ENCODE measurements at places on chromosomes 3 and 15.

DNA sequence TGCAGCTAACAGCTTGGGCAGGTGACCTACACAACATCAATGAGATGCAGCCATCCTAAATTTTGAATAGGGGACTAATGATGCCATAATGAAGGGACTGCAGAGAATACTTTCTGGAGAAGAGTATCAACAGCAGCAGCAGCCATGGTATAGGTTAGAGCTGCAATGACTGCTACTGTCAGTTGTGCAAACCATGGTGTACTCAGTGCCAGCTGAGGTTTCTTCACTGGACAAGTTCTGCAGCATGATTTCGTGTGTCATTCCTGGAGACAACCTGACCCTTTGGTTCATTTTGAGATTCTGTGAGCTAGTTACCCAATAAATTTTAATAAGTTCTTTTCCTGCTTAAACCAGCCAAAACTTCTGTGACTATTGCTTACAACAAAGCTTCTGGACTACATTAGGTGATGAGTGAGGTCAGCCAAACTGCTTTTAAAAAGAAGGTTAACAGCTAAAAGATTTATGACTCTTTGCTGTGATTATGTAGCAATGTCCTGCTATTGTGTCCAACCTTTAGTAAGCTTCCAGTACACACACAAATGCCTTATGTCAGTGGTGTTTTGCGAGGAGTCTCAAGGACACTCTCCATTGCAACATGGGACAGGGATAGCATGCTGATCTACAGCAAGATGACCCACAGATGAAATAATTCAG lies 4.8 kb upstream of the DAZL start:
- no peak for DNase-seq

DNA sequence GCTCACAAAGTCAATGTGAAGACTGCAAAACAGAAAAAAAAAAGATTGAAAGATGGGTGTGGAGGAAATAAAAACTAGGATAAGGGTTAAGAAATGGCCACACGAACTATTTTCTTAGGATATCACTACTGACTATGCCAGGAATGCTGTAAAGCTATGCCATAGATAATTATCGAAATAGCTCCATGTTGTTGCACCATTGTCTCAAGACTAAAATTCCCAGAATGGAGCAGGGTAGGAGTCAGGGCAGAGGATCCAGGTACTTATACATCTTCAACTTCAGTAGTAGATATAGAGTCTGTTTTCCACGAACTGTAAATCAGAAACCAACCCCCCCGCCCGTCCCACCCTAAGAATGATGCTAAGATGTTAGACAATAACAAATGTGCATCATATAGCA lies 302.2 kb downstream of the NAALADL2 start:
- DNase-seq, result no peak

DNA sequence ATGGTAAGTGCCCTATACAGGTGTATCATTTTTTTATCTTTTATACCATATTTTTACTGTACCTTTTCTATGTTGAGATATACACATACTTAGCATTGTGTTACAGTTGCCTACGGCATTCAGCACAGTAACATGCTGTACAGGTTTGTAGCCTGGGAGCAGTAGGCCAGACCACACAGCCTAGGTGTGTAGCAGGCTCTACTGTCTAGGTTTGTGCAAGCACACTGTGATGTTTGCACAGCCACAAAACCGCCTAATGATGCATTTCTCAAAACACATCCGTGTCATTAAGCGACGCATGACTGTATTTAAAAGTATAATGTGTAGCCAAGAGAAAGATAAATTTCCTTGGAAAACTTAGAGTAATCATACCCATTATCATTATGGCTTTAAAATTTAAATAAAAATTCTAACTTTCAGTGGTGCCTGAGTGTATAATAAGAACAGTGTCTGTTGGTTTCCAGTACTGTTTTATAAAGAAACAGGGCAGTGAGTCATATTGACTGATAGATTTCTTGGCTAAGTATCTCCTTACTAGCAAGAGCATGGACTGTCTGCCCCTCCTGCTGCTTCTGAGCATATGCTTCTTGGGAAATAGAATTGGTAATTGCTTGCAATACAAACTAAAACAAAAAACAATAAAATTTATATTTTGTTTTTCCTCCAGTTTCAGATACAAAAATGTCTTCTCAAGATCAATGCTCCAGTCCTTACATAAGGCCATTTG lies 18.3 kb downstream of the CALML4 start:
- DNase-seq, result peak; percentile 46

DNA sequence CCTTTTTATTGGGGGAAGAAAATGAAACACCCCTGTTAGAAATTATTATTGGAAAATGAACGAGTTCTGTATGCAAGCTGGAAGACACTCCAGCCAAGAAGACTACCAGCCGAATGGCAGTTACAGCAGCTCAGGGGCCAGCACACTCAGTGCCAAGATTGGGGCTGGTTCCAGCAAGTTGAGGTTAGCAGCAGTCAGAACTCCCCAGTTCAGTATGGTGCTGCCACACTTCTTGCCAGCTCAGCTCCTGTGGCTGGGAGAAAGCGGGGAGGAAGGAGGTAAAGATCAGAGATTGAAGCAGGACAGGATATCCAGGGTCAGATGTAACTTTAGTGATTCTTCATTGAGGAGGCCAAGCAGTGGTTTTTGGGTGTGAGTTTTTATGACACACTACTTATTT lies 280.2 kb upstream of the NR2E3 start:
- DNase-seq, result no peak

DNA sequence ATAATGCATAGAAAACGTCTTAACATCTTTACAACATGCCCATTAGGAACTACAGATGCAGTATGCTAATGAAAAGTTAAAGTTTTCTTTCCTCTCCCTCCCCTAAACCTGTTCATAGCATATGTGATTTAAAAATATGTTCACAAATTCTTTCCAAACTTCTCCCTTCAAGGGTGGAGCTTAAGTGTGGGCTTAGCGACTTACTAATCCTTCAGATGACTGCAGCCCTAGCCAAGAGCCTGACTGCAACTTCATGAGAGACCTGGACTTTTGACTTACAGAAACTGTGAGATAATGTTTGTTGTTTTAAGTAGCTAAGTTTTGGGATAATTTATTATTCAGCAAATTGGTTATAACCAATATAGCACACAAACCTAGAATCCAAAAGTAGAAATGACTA lies 22.0 kb upstream of the ANXA2 start:
- no peak for DNase-seq

GRCh38 chr15:88650556-88650955 lies 11.7 kb downstream of the ISG20 start:
- DNase-seq, result no peak

DNA sequence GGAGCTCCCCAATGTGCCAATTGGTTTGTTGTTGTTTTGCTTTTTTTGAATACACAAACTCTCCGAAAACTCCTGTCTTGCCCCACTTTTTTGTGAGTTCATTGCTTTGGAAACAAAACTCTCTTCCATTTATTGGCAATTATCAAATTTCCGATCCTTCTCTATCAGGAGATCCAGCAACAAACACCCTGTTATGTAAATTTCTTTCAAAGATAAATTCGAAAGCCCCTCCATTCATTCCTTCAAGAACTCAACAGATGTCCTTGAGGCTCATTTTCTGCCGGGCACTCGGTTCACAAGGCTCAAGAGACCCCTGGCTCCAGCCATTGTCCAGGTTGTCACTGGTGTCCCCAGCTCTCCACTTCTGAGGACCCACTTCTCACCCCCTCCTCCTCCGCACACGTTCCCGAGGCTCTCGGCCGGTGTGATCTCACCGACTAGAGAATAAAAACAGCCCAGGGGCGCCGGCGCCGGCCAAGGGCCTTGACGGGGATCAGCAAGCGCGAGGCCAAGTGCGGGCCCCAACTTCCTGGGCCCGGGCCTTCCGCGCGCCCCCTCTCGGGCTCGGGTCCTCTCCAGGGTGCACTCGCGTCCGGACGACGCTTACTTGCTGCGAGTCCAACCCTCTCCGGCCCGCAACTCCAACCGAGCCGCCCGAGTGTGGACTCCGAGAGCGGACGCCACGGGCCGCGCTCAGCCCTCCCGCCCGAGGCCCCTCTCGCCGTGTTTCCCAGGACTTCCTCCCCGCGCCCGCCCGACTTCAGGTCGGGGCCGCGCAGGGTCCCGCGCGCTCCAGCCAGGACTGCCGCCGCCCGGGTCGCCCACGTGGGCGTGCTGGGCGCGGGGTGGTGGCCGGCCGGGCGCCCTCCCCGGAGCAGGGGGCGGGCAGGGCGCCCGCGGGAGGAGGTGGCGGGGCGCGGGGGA lies 533 bp upstream of the SMAD3 start:
- no peak for DNase-seq

DNA sequence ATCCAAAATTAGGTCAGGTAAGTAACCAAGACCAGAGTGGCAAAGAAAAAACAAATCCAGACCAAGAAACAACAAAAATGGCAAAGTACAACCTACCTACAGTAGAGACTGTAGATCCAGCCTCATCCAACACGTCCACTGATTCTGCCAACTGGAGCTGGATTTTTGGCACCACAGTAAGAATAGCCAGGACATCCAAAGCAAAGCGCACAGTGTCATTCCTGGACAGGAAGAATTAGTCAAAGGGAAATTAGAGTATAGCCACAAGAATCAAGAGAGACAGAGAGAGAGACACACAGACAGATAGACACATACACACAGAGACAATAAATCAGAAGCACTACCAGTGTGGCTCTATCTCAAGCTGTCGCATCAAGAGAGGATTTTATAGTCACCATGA lies 31.1 kb downstream of the RBM15B start:
- DNase-seq, result no peak

GRCh38 chr3:79018265-79018664 lies 749.5 kb downstream of the ROBO1 start:
- no peak for DNase-seq

- no peak for DNase-seq
These were observed 29.6 kb downstream of the CX3CR1 start for GRCh38 chr3:39250116-39250747.

GRCh38 chr3:71300951-71301393 lies 282.6 kb downstream of the FOXP1 start:
- no peak for DNase-seq

GRCh38 chr3:37137516-37137915 lies 36.9 kb downstream of the LRRFIP2 start:
- no peak for DNase-seq

- no peak for DNase-seq
These were observed 38.7 kb upstream of the CA12 start for GRCh38 chr15:63420333-63420747.
